ENCODE measurements at places on chromosomes 16 and 17. TPM values are rescaled to one million over a fixed set of nuclear protein-coding genes. Genes with fewer than 3 reads are reported as not detected.

Gene P2RX1
- 12.1 TPM for total RNA-seq

Gene CTRL
- total RNA-seq = not detected

Gene NPIPA8
- total RNA-seq = 1.5 TPM

Gene CCL7
- 3.7 TPM for total RNA-seq

Gene ACSM2A
- not detected for total RNA-seq

Gene CMTM2
- 5.4 TPM for total RNA-seq

All from left lung (tissue), 14 donors.